ENCODE measurements at places on chromosomes 6 and 20.

DNA sequence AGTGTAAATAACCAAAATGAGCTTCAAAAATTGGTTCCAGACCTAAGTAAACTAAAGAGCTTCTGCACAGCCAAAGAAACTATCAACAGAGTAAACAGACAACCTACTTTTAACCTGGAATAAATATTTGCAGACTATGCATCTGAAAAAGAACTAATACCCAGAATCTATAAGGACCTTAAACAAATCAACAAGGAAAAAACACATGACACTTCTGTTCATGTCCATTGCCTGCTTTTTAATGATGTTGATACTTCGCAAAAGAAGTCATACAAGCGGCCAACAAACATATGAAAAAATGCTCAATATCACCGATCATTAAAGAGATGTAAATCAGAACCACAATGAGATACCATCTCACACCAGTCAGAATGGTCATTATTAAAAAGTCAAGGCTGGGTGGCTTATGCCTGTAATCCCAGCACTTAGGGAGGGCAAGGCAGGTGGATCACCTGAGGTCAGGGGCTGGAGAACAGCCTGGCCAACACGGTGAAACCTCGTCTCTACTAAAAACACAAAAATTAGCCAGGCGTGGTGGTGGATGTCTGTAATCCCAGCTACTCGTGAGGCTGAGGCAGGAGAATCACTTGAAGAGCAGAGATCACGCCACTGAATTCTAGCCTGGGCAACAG, 42.5 kb upstream of the DST start:
- no peak for DNase-seq

GRCh38 chr6:14094721-14095120, 22.9 kb upstream of the CD83 start:
- DNase-seq: no peak

DNA sequence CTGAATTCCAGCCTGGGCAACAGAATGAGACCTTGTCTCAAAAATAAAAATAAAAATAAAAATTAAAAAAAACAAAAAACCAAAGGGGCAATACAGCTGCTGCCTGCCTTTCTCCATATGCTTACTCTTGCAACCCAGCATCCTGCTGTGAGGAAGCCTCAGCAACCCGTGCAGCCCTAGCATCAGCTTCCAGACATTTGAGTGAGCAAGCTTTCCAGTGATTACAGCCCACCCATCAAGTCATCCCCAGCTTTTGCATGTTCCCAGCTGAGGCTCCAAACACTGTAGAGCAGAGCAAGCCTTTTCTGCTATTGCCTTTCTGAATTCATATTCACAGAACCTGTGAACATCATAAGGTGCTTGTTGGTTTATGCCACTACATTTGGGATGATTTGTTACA, 93.8 kb downstream of the SASH1 start:
- DNase-seq: no peak

GRCh38 chr6:166530211-166531095, 56.0 kb downstream of the RAMACL start:
- DNase-seq: no peak

- DNase-seq: no peak
Measured at GRCh38 chr6:7784706-7785105, 58.8 kb downstream of the BMP6 start.

Data from iPS DF 19.7 (cell line).